GM04503 (cell line): ENCODE measurements at places on chromosomes 16 and 17.
A peak's percentile ranks its signal among the peaks of the same experiment; 100 is the strongest.

- DNase-seq, result no peak
These were observed 4.6 kb downstream of the PYCR1 start for GRCh38 chr17:81932333-81932983.

DNA sequence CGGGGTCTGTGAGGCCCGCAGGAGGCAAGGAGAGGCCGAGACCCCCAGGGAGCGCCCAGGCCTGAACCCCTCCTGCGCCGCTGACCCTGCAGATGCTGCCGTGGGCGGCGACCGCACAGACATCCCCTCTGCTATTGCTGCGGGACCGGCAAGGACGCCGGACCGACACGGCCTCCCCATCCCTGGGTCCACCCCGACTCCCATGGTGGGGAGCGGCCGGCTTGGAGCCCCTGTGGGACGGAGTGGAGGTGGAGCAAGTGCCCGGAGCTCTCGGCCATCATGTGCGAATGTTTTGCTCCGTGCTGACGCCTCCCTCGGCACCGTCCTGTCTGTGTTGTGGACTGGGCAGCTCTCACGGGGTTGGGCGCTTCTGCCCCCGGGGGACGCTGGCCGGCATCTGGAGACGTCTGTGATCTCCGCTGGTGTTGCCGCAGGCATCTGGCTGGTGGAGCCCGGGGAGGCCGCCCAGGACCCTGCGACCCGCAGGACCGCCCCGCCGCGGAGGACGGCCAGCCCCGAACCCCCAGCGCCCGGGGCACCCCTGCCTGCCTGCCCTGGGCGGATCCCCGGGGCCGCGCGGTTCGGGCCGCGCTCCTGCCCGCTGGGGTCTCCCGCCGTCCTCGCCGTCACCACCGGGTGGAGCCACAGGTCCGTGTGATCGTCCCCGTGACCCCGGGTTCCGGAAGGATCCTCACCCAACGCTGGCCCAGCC is 12.8 kb upstream of the GNG13 start:
- no peak for DNase-seq

GRCh38 chr16:85611194-85611443 is 2.0 kb upstream of the GSE1 start:
- no peak for DNase-seq

- DNase-seq, result no peak
These were observed 15.0 kb upstream of the NAGLU start for GRCh38 chr17:42521036-42521435.

DNA sequence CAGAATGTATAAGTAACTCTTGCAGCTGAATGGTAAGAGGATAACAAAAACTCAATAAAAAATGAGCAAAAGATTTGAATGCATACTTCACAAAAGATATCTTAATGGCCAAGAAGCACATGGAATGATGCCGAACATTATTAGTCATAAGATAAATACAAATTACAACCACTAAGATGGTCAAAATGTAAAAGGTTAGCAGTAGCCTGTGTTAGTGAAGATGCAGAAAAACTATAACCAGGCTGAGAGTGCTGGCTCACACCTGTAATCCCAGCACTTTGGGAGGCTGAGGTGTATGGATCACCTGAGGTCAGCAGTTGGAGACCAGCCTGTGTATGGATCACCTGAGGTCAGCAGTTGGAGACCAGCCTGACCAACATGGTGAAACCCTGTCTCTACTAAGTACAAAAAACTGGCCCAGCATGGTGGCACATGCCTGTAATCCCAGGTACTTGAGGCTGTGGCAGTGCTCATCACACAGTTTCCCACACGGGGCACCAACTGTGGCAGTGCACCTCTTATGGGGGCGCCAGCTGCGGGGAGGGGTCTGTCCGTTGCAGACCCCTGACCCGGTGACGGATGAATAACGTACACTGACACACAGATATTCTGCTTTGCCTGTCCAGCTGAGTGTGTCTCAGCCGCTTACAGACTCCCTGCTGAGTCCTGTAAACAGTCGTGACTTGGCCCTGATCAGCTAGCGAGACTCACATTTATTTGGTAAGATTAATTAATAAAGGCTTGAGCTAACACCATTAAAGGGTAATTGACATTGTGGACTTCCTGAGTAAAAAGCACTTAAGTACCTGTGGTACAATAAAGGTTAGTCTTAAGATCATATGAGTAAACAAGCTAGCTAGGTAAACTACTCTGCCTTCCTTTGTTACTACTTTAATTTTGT is 45.7 kb upstream of the FAM20A start:
- no peak for DNase-seq

DNA sequence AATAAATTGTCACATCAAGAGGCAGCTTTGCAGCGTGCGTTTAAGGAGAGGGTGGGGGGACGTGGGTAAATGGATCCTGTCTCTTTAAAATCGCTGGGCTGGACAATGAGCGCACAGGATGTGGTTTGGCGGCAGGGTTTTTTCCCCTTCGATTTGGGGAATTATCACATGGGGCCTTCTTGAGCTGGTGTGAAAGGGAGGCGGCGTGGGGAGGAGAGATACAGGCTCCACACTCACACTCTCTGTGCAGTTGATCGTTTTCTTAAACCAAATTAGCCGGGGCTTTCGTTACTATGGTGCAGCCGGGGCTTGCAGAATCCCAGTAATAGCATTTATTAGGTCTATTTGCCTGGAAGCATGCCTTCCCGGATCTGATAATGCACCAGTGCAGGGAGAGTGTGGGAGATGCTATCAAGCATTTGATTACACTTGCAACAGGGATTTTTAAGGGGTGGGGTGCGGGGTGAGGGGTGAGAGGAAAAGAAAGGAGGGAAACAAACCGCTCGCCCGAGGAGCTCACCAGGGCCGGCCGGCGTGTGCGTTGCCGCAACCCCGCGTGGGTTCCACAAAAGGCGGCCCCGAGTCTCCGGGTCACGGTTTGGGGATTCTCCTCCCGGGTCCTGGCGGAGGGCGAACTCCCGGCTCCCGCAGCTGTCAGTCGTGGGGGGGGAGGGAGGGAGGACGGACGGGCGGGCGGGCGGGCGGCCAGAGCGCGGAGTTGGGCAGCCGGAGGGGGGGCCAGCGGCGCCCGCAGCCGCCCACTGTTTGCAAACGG is 58.8 kb upstream of the GSE1 start:
- peak; percentile 44 for DNase-seq

GRCh38 chr16:27767971-27768591 is 218.1 kb downstream of the KATNIP start:
- no peak for DNase-seq

DNA sequence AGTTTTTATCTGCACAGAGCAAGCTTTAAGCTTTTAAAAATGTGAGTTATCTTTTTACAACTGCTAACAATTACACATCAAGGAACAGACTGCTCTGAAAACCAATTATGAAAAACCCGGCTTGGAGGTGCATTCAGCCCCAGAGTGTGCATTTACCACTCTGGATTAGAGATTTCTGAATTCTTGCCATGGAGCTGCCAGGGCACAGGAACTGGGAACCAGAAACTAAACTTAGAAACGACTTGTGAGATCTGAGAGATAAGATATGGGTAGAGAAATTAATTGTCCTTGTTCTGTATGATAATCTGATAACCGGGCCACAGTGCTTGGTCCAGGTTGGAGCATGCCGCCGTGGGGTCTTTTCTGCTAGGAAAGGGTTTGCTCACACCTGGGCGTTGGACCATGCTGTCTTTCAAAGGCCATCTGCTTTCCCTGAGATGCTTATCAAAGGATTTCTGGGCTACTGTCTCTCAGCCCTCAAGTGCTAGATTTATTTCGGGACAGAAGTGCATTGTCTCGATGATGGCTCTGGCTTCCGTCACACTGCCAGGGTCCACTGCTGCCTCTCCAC is 210.0 kb downstream of the MAF start:
- DNase-seq, result no peak

DNA sequence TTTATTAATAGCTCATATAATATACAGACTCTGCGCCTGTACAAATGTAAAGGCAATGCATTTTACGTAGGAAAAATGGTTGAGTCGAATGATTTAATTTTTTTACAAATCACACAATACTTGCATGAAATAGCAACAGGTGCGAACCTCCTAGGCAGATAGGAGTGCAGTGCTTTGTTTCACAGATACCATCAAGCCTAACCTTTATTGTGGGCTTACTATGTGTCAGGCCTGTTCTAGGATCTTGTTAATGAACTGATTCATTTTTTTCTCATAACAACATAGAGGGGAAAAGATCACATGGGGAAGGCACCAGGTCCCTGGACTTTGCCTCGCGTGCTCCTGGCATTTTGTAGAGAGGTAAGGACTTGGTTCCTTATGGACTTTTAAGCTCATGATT is 107.8 kb downstream of the PRKCB start:
- no peak for DNase-seq

GRCh38 chr16:63462316-63462715 is 1426.1 kb upstream of the CDH8 start:
- DNase-seq, result no peak

- DNase-seq, result no peak
These were observed 21.1 kb upstream of the METRNL start for GRCh38 chr17:83058266-83058798.

DNA sequence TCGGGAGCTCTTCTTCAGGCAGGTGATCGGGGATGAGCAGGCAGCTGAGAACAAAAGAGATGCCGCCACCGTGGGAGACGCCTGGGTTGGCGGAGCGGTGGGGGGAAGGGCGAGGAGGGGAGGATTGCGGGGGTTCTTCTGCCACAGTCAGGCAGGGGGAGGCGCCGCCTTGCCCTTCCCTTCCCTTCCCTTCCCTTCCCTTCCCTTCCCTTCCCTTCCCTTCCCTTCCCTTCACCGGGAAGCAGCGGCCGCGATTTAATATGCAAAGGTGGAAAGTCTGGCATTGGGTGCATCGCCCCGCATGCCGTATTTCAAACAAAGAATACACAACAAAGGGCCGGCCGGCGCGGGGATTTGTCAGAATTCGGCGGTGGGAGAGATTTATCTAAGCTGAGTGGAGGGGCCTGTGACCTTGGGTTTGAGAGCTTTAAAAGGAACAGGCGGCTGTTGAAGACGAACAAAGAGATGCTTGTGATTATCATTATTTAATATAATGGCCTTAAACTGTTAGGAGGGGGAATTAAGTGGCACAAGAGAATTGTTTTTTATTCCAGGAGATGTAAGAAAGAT is 262.3 kb upstream of the TNRC6C start:
- DNase-seq, result no peak

DNA sequence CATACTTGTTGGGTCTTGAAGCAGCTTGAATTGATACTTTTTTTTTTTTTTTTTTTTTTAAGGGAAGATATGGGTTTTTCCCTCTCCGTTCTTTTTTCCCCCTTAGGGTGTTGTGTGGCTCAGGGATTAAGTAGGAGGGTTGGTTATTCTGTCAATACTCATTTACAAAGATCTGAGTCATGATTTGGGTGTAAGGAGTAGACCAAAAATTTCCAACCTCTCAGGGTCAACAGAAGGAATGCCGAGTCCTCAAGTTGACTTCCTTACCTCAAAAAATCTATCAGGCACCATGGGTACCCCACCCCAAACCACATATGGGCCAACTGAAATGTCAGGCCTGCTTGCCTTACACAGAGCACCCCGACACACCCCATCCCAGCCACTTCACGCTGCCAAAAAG is 230.5 kb downstream of the CCDC182 start:
- DNase-seq, result no peak

GRCh38 chr16:11333010-11333409 is 12.2 kb upstream of the RMI2 start:
- DNase-seq, result no peak

DNA sequence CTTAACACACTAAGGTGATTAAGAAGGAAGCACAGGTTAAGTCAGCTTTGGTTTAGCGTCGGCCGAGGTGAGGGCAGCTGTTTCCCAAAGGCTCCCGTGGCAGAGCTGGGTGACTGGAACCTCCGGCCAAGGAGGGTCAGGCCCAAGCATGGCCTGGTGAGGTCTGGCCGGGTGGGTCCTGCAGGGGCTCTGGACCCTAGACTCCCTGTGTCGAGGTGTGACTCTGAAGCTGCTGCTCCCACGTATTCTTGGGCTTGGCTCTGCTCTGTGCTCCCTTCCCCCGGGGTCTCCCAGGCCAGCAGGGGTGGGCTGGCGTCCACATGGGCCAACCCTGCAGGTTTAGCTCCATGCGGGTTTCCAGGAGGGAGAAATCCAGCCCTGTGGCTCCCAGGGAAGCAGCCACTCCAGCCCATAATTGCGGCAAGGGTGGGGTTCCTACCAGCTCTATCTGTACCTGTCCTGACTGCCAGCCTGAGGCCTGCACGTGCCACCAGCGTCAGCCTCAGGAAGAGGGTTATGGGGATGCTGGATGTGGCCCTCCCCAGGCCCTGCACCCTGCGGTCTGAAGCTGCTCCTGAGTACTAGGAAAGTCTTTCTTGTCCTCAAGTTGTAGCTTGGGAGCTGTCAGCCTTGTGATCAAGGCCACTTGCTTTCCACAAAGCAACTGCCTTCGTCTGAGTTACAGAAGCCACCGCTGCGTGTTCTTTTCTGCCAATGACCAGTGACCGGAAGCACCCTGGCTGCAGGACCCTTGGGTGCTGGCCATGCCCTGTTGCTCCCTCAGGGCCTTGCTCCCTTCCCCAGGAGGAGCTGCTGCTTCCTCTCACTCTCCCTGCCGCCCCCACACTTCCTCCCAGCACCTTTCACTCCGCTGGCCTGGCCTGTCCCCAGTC is 4.8 kb downstream of the CDK5R1 start:
- no peak for DNase-seq

GRCh38 chr17:44655983-44656710 is at the start of gene MEIOC:
Gene MEIOC, plus strand, starts transcription at chr17:44656468. Its CDS starts 146 bp downstream, at chr17:44656614.
- DNase-seq, result no peak

DNA sequence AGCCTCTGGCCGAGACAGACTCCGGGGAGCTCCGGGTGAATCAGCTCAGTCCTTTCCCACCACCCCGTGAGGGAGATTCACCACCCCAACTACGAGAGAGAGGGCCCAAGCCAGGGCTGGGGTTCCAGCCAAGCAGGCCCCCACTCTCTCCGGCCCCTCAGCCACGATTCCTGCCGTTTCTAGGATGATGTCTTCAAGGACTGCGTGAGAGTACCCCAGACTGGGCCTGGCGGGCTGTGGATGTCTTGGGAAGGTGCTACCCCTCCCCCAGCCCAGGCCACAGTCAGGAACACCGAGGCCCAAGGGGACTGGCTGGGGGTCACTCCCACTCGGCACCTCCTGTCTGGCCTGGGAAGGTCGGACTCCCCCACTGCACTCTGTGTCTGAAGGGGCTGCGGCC is 21.6 kb upstream of the PABPN1L start:
- no peak for DNase-seq

DNA sequence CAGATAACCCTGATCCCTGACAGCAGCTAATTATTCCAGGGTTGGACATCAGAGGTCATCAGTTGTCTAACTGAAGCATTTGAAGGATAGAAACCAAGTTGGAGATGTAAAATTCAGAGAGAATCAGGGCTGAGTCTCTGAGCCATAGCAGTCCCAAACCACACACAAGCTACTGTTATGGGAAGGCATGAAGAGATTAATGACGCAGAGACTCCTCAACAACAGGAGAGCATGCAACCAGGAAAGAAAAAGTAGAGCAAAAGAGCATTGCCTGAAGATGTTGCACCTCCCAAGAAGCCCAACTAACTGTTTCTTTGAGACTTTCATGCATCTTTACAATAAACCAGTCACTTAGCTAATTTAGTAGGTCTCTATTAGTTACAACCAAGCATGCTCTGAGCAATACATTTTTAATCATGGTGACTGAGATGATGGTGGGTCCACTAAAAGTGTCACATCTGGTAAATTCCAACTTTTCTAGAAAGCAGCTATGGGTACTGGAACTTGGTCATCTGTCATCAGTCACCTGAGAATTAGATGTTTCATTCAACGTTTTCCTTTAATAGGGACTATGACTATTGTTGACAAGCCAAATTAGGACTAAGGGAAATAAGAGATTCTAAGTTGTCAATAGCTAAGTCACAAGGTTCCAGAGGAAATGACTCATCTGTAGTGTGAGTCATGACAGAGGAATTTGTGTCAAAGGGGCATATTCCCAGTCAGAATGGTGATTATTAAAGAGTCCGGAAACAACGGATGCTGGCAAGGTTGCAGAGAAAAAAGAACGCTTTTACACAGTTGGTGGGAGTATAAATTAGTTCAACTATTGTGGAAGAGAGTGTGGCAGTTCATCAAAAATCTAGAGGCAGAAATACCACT is 239.8 kb downstream of the CHD9NB start:
- DNase-seq, result no peak
